ENCODE measurements at places on chromosomes 1 and 21.

DNA sequence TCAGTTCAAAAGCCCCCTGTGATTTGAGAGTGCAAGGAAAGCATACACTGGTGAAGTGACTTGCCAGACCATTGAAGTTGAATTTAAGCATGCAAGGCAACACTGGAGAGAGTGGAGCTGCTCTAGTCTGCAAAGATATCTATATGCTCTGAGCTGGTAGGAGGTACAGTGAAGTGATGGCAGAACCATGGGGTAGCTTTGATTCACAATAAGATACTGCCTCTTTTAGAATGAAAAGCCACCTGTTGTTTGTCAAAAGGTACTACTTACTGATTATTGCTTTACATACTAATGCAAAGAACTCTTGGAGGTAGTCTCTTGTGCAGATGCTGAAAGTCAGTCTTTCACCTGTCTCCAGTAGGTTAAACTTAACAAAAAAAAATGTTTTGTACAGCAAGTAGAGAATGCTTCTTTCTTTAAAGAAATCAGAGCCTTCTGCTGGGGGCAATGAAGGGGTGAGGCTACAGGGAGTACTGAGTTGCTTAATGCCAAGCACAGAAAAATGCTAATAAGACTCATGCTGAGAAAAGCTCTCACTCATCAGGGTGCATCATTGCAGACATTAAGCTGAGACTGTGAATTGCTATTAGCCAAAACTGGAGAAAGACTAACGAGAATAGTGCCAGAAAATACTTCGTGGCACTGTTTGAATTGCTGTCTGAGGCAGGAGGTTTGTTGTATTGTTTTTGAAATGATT lies 1150.5 kb upstream of the TMPRSS15 start:
- no peak for DNase-seq

GRCh38 chr21:36163750-36164741 lies 7.4 kb downstream of the DOP1B start:
- DNase-seq: no peak

DNA sequence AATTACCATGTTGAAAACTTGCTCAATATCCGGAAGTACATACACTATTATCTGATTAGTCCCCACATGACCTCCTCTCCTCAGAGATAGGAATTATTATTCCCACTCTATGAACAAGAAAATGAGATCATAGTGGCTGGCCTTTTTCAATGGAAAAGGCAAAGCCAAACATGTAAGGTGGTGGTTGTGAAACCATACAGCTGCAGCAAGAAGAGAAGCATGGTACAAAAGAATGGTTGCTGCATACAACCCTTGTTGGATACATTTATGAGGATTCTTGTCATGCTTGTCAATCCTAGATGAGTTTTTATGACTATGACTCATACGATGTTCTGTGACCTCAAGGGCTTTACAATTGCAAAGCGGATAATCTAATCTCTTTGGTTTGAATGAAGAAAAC lies 514.7 kb downstream of the PLPP3 start:
- no peak for DNase-seq

DNA sequence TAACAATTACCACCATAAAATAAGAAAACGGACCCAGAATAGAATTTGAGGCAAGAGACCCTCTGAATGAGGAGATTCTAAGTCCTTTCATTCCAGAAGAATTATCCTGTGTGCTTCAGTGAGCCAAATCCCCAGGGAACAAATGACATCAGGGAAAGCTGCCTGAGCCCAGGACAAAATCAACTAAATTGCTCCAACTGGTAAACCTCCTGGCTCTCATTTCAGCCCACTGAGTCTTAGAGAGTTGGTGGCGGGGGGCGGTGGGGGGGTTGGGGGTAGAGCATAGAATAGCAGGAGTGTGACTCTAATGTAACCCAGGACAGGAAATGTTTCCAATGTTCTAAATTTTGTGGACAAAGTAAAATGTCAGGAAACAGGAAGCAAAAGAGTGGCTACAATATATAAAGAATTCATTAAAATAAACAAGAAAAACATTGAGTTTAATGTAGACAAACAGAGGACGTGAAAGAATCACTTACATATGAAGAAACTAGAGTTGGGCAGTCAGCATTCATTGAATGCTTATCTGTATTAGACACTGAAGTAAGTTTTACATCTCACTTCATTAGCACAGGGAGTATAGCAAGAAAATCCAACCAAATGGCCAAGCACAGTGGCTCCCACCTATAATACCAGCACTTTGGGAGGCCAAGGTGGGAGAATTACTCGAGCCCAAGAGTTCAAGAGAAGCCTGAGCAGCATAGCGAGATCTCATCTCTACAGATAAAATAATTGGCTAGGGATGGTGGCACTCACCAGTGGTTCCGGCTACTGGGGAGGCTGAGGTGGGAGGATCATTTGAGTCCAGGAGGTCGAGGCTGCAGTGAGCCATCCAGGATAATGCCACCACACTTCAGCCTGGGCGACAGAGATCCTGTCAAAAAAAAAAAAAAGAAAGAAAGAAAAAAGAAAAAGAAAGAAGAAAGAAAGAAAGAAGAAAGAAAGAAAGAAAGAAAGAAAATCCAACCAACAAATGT lies 75.1 kb downstream of the DHRS3 start:
- DNase-seq: no peak

GRCh38 chr21:44377922-44378645 lies 24.7 kb downstream of the TRPM2 start:
- no peak for DNase-seq

DNA sequence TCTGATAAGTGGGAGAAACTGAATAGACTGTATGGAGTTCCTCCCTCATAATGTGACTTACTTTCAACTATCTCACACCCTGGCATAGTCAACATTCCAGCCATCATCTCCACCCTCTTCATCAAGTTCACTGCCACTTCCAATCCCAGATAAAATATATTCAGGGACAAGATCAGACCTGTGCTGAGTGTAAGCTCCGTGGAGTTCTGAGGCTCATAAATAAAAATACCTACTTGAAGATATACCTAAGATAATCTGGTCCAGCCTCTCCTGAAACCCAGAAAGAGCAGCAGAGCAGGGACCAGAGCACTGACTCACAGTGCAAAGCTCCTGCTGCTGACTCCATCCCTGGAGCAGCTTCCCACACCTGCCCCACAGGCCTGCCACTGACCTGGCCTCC lies 1.7 kb upstream of the LCE7A start:
- no peak for DNase-seq

- no peak for DNase-seq
These were observed 53.6 kb upstream of the HP1BP3 start for GRCh38 chr1:20840731-20841130.

GRCh38 chr1:228152918-228153258 lies 3.2 kb downstream of the GJC2 start:
- DNase-seq: no peak

- DNase-seq: no peak
These were observed 10.7 kb downstream of the ZNF648 start for GRCh38 chr1:182050481-182051448.

DNA sequence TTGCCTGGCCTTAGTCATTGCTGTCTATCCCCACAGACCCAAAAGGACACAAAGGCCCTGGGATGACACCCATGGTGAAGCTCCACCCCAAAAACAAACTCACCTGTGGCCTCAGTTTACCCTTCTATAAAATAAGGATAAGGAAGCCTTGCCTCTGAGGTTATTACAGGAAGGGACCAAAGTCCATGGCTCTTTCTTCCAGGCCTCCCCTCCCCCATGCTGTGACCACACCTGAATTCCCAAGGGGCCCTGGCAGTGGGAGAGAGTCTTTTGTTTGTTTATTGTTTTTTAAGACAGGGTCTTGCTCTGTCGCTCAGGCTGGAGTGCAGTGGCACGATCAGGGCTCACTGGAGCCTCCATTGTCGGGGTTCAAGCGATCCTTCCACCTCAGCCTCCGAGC lies 10.5 kb upstream of the TNFRSF25 start:
- DNase-seq: no peak

GRCh38 chr1:69871412-69871811 lies 303.7 kb downstream of the LRRC7 start:
- DNase-seq: no peak

- no peak for DNase-seq
These were observed 490.6 kb downstream of the KIF26B start for GRCh38 chr1:245645406-245645805.
